ENCODE measurements at places on chromosomes 1 and 21.

- DNase-seq: no peak
Observed at GRCh38 chr1:179034720-179035119, 9.0 kb downstream of the FAM20B start.

- no peak for DNase-seq
Observed at GRCh38 chr1:211517006-211517405, 25.0 kb upstream of the RD3 start.

GRCh38 chr1:164591858-164592257 is 32.9 kb downstream of the PBX1 start:
- no peak for DNase-seq

DNA sequence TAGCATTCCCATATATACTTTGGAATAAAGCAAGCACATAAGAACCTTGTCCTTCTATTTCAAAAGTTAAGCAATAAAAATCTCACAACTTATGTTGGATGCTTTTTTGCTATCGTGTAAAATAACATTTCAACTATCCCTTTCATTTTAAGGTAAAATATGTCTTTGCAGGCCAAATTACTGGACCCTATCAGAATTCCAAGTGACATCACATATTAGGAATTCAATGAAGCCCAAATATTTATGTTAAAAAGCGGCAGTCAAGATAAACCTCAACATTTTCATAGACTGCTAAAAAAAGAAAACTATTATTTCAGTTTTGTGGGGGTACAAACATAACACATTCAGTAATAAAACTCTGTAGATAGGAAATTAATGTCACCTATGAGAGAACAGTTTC is 252.0 kb downstream of the KCTD3 start:
- DNase-seq: no peak

DNA sequence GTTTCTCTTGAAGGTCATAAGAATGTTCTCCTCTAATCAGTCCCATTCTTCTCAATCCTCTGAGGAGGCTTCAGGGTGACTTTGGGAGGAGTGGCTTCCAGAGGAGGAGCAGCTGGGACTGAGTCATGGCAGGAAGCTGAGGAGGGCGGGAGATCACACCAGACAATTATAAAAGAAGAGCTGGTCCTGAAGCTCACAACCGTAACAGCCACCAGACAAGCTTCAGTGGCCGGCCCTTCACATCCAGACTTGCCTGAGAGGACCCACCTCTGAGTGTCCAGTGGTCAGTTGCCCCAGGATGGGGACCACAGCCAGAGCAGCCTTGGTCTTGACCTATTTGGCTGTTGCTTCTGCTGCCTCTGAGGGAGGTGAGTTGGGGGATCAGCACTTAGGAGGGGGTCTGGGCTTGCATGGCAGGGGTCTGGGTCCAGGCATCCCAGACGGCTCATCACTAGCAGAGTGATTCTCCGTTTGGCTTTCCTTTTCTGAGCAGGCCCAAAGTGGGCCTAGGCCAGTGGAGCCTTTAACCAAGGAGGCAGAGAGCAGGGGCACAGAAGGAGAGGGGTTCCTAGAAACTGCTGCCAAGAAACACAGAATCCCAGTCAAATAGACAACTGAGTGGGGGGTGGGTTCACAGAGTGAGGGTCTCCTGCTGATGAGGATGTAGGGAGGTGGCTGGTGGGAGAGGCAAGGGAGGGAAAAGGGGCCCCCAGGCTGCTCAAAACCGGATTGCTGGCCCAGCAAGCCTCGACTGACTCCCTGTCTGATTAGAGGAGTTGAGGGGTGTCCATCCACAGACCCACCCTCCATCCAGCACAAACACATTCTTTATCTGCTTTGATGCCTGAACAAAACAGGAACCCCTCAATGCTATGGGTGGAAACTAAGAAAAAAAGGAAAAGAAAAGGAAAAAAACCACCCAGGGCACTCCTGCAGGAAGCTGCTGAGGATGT is at the start of gene ECM1:
TSS of gene ECM1 (plus strand) at position 198 of the 953 bp plus-strand sequence. CDS start at position 299, 101 bp downstream.
- no peak for DNase-seq

DNA sequence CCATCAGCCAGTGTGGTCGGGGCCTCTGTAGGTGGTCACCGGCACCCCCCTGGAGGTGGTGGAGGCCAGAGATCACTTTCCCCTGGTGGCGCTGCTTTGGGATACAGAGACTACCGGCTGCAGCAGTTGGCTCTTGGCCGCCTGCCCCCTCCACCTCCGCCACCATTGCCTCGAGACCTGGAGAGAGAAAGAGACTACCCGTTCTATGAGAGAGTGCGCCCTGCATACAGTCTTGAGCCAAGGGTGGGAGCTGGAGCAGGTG is 961 bp downstream of the RBM15 start:
- DNase-seq: peak; percentile 5

- DNase-seq: no peak
Observed at GRCh38 chr1:44425341-44426082, 20.5 kb downstream of the RNF220 start.

GRCh38 chr1:88890791-88891317 is 513 bp downstream of the GTF2B start:
- DNase-seq: no peak

GRCh38 chr1:229344139-229344538 is 1.3 kb upstream of the CCSAP start:
- DNase-seq: no peak

GRCh38 chr21:45295576-45296365 is 8.1 kb upstream of the POFUT2 start:
- DNase-seq: no peak

- DNase-seq: no peak
Observed at GRCh38 chr1:25811384-25812082, 8.2 kb upstream of the MTFR1L start.

- no peak for DNase-seq
Observed at GRCh38 chr1:218108034-218108433, 177.1 kb upstream of the RRP15 start.

DNA sequence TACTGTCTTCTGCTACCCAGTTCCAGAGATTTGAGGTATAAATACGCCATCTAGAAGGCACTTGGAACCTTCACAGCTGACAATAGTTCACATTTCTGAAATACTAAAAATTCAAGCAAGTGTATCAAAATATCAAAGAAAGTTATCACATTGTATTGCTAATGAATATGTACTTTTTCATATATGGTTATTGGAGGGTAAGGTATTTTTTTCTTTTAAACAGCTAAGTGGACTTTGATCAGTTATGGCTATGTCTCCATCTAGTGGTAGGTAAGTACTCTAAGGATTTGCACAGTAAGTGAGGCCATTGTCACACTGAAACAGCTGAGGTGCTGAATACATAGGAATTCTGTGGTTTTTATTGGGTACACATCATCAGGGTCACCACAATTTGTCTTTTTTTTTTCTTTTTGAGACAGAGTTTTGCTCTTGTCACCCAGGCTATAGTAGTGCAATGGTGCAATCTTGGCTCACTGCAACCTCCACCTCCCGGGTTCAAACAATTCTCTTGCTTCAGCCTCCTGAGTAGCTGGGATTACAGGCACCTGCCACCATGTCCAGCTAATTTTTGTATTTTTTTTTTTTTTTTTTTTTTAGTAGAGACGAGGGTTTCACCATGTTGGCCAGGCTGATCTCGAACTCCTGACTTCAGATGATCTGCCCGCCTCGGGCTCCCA is 49.1 kb upstream of the CR2 start:
- DNase-seq: no peak

- DNase-seq: no peak
Observed at GRCh38 chr1:33972676-33973395, 109.0 kb downstream of the HMGB4 start.

- no peak for DNase-seq
Observed at GRCh38 chr1:22550021-22550420, 13.3 kb upstream of the EPHA8 start.

DNA sequence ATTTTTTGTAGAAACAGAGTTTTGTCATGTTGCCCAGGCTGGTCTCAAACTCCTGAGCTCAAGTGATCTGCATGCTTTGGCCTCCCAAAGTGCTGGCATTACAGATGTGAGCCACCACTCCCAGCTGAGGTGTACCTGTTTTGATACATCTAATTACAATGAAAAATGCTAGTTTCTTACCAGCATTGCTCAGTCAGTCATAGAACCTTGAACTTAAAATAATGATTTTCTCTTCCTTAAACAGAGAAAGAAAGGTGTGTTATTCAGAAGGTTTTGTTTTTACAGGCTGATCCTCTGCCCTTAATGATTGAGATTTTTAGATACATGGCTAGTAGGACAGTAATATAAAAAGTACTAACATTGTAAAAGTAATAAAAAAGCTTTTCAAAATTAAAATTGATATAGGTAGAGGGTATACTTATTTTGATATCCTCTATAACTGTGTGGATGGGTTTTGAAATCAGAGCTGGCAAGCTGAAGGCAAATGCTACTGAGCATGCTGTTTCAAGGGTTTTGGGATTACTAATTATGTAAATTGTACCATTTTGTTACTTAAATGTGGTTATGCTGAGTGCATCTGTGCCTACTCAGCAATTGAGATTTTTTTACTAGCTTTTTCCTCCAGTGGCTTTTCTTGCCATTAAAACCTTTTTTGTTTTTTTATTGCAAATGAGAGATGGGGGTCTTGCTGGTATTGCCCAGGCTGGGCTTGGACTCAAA is 16.1 kb downstream of the PRRC2C start:
- DNase-seq: no peak

DNA sequence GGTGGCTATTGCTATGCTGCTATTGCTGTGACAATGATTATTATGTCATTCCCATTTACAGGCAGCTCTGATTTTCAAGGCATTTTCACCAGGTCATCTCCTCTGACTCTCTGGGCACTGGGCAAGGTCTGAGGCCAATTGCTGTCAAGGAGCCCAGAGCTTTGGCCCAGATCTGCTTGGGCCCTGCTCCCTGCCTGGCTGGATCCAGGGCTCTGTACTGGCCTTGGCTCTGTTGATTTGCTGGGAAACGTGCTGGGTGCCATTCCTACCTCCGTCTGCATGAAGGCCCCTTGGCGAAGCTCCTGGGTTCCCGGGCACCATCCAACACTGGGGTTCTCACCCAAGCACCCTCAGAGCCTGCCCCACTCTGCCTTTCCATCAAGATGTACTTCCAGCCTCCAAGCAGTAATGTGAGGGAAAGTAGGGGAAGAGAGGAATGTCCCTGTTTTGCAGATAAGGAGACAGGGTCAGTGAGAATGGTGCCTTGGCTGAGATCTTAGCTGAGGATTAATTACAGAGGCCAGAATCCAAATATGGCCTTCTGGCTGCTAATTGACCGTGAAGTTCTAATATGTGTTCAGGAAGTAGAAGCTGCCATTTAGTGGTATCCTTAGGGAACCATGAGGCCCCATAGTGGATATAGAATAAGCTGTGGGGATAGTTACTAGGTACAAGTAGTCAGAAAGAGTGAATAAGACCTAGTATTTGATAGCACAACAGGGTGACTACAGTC is 63.9 kb downstream of the HTR6 start:
- no peak for DNase-seq

DNA sequence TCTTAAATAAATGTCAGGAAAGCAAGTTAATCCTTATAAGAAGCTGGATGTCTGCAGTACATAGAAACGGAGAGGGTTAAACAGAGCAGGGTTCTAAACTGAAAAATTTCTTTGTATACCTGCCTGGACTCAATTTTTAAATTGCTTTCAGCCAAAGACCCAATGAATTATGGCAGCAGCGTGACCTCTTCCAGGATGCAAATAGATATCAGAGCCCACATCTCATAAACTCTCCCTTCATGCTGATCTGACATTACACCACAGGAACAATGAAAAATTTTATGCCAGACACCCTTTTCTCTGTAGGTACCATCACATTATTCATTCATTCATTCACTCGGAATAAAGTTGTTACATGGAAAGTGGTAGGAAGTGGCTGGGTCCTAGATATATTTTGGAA is 236.4 kb downstream of the NUF2 start:
- no peak for DNase-seq

- DNase-seq: no peak
Observed at GRCh38 chr1:109395602-109396512, 1.9 kb downstream of the SORT1 start.

- no peak for DNase-seq
Observed at GRCh38 chr1:42966688-42967612, 8.3 kb upstream of the SLC2A1 start.

DNA sequence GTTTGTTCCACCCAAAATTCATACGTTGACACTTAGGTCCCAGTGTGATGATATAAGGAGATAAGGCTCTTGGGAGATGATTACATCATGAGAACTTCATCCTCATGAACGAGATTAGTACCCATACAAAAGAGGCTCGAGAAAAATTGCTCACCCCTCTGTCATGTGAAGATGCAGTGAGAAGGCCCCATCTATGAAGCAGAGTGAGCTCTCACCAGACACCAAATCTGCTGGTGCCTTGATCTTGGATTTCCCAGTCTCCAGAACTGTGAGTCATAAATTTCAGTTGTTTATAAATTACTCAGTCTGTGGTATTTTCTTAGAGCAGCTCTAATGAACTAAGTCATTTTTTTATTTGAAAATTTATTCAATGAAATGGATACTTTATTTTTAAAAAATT is 42.6 kb upstream of the USP25 start:
- DNase-seq: no peak

DNA sequence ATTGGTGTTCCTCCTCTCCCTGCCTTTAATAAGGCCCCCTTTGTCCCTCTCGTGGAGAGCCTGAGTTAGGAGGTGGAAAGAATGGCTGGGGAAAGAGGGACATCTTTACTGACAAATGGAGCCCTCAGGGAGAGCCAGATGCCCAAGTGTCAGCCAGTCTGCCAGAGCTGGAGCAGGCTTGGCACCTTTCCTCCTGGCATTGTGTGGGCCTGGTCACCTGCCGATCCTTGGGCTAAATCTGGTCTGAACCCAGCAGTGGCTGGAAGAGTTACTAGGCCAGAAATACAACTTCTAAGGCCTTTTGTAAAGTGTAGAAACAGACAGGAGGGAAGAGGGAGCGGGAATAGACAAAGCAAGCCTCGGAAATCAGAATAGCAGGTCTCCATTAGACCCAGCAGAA is 24.9 kb downstream of the VANGL1 start:
- DNase-seq: no peak

- no peak for DNase-seq
Observed at GRCh38 chr1:156641761-156642264, at the start of gene BCAN. Gene BCAN (plus strand): TSS chr1:156642117. CDS start chr1:156646055, 3,938 bp downstream.

DNA sequence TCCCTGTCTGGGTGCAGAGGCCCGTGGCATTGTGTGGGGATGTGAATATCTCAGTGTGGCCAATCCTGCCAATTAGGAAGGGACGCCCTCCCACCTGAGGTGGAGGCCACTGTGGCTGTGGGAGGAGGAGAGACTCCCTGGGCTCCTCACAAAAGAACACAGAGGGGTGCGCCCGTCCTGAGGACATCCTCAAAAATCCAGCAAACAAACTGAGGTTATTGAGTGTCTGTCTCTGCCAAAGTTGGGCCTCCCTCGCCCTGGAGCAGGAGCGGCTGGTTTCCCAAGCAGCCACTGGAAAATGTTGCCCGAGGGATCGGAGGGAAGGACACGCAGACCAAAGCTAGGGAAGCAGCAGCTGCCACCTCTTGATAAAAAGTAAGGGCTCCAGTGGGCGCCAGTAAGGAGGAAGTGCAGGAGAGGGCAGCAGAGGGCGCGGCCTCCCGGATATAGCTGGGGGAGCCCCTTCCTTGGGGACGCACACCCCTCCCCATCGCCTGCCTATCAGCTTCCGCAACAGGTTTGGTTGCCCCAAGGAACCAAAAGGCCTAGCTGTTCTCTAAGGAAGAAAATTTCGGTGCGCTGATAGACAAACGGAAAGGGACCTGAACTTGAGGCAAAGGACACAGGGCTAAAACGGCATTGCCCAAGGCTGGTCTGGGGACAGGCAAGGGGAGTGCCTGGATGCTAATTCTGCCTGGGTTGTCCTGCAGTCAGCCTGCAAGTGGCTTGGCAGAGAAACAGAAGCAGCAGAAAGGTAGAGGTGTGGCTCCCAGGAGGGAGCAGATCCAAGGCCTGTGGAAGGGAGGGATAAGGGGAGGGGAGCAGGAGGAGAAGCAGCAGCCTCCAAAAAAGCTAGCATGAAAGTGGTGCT is 1.7 kb upstream of the GRIK3 start:
- DNase-seq: no peak

Measured in stimulated activated CD4-positive, alpha-beta T cell treated with anti-CD3 and anti-CD28 coated beads, Interleukin-12 subunit alpha, Interleukin-12 subunit beta, amount 100 ng/mL, for 4 hours (primary cell).